ENCODE measurements at places on chromosomes 3 and 15. TPM values are rescaled to one million over a fixed set of nuclear protein-coding genes. Genes with fewer than 3 reads are reported as not detected.

TMEM212 gene
- total RNA-seq, result not detected

DET1 gene
- 4.2 TPM for total RNA-seq

ZXDC gene
- 20.2 TPM for total RNA-seq

FOXB1 gene
- total RNA-seq, result not detected

SEMA3G gene
- 0.75 TPM for total RNA-seq

GTPBP8 gene
- total RNA-seq, result 8.0 TPM

PEAK1 gene
- 15.7 TPM for total RNA-seq

VWA5B2 gene
- total RNA-seq, result 6.3 TPM

TRAT1 gene
- not detected for total RNA-seq

SOX2 gene
- total RNA-seq, result not detected

KBTBD13 gene
- not detected for total RNA-seq

LRRK1 gene
- total RNA-seq, result 12.0 TPM

SERPINI2 gene
- total RNA-seq, result 375 TPM

NR1I2 gene
- 0.16 TPM for total RNA-seq

MNS1 gene
- total RNA-seq, result 2.4 TPM

CIAO2A gene
- 44.1 TPM for total RNA-seq

GOLGA8G gene
- not detected for total RNA-seq

CIDEC gene
- total RNA-seq, result not detected

THOC7 gene
- 35.7 TPM for total RNA-seq

P2RY1 gene
- 5.4 TPM for total RNA-seq

LSMEM2 gene
- total RNA-seq, result 0.12 TPM

WDR72 gene
- total RNA-seq, result 3.1 TPM

GXYLT2 gene
- total RNA-seq, result 2.4 TPM

CPLX3 gene
- total RNA-seq, result not detected

PRICKLE2 gene
- total RNA-seq, result 7.7 TPM

AHSG gene
- not detected for total RNA-seq

ANKUB1 gene
- not detected for total RNA-seq

GCSAM gene
- 0.28 TPM for total RNA-seq

SUCLG2 gene
- 25.7 TPM for total RNA-seq

GADL1 gene
- not detected for total RNA-seq

P2RY13 gene
- total RNA-seq, result 0.08 TPM

MORC1 gene
- not detected for total RNA-seq

ASB14 gene
- 0.16 TPM for total RNA-seq

STRA6 gene
- total RNA-seq, result 0.06 TPM

CX3CR1 gene
- total RNA-seq, result 0.23 TPM

GOLGA8T gene
- total RNA-seq, result not detected

GOLGA6L7 gene
- not detected for total RNA-seq
